Mammary epithelial cell (primary cell): ENCODE measurements at places on chromosomes 7 and 10. TPM values are rescaled to one million over a fixed set of nuclear protein-coding genes. Genes with fewer than 3 reads are reported as not detected.

The PNLIP gene
- total RNA-seq: not detected in 2 replicates

The ATOH7 gene
- not detected for total RNA-seq

The SLC39A12 gene
- not detected for total RNA-seq

The ERVW-1 gene
- not detected in 2 replicates for total RNA-seq

The GPR85 gene
- total RNA-seq: 2.2 TPM

The LDB3 gene
- total RNA-seq: 0.13 TPM in 1 of 2 replicates, not detected in the other

The LRIT1 gene
- not detected in 2 replicates for total RNA-seq

The PTF1A gene
- not detected for total RNA-seq

The ITIH2 gene
- total RNA-seq: not detected in 2 replicates

The RSPH10B gene
- not detected for total RNA-seq

The SH3PXD2A gene
- 72.2 TPM for total RNA-seq
